ENCODE measurements at places on chromosomes 4 and X. TPM values are rescaled to one million over a fixed set of nuclear protein-coding genes. Genes with fewer than 3 reads are reported as not detected.

SMPX gene
- total RNA-seq: not detected

SH3RF1 gene
- 27.1 TPM for total RNA-seq

ARSJ gene
- 62.4 TPM for total RNA-seq

TMEM255A gene
- total RNA-seq: not detected

DBET gene
- total RNA-seq: not detected

GBA3 gene
- total RNA-seq: not detected

PAGE5 gene
- total RNA-seq: not detected

MAPK10 gene
- 0.36 TPM for total RNA-seq

PWWP3B gene
- total RNA-seq: 1.3 TPM

CITED1 gene
- not detected for total RNA-seq

SATL1 gene
- not detected for total RNA-seq

ZRSR2 gene
- total RNA-seq: 5.5 TPM

FANCB gene
- total RNA-seq: 15.9 TPM

PAGE2 gene
- not detected for total RNA-seq

NKRF gene
- total RNA-seq: 14.1 TPM

PF4V1 gene
- total RNA-seq: not detected

NDP gene
- total RNA-seq: 1.2 TPM

NMU gene
- total RNA-seq: 0.53 TPM

IBSP gene
- not detected for total RNA-seq

MBTPS2 gene
- total RNA-seq: 14.0 TPM

DUSP21 gene
- total RNA-seq: not detected

GRIA2 gene
- 0.27 TPM for total RNA-seq

CDKL2 gene
- 0.65 TPM for total RNA-seq

CXCL11 gene
- 1.1 TPM for total RNA-seq
